ENCODE measurements at places on chromosomes 1 and 21.

DNA sequence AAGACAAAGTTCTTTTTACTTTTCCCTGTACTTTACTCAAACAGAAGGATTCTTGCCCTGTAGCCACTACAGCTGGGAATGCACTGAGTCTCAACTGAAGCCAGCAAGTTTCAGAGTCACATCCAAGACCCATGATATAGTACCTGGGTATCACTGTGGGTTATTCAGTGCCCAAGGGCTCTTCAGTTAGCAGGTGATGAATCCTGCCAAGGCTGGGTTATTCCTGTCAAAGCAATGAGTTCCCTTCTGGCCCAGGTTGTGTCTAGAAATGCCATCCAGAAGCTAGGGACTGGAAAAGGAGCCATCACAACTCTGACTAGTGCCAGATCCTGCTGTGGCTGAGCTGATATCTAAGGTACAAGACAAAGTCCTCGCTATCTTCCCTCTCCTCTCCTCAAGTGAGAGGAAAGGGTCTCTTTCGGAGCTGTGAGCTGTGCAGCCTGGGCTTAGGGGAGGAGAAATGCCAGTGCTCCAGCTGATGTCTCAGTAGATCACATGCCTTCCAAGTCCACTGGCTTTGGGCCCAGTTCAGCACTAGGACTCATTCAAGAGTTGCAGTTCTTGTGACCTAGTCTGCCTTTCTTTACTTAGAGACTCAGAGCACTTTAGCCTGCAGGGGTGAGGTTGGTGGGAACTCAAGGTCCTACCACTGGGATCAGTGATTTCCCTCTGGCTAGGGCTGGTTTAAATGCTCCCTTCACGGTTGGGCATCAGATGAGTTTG is 369.4 kb downstream of the TBX15 start:
- DNase-seq: no peak

DNA sequence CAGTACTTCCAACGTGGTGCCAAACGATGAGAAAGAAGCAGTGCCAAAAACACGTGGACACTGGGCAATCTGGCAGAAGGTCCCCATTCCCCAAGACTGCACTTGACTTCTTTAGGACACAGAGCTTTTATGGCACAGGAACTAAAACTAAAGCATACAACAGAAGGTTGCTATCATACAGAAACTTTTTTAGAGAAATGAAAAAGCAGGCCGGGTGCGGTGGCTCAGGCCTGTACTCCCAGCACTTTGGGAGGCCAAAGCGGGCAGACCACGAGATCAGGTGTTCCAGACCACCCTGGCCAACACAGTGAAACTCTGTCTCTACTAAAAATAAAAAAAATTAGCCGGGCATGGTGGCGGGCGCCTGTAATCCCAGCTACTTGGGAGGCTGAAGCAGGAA is 43.0 kb downstream of the GNB1 start:
- no peak for DNase-seq

- DNase-seq: no peak
These were observed 71.9 kb upstream of the GOLT1A start for GRCh38 chr1:204285436-204286305.

DNA sequence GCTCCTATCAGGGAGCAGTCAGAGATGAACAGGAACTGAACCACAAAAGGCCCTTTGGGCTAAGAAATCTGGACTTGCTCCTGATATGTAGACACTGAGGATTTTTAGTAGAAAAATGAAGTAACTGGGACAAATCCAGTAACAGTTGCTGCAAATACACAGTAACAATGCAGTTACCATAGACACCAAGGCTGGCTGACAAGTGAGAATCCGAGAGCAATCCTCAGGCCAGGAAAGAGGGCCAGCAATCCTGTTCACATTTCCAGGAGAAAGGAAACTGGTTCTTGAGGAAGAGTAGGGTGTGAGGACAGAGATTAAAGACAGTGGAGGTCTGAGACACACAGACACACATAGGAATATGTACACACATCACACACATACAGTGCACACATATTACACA is 9.3 kb upstream of the LORICRIN start:
- no peak for DNase-seq

GRCh38 chr1:209689477-209689876 is 14.3 kb downstream of the G0S2 start:
- no peak for DNase-seq

GRCh38 chr1:7279769-7280168 is 491.3 kb upstream of the VAMP3 start:
- no peak for DNase-seq

DNA sequence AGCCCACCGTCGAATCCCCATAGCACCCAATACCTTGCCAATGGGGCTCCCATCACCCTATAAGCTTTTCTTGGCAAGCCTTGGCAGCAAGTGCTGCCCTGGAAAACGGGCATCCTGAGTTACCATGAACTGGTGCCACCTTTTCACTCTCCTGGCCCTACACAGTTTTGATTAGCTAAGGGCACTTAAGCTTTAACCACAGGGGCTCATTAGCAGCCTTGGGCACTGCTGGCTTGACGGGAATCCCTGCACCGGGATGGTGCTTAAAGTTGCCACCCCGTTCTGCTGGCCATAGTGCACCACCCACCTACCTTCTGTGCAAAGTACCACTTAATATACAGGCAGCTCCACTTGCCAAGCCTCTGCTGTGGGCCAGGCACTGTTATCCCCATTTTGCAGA is 13.7 kb downstream of the PARS2 start:
- no peak for DNase-seq

DNA sequence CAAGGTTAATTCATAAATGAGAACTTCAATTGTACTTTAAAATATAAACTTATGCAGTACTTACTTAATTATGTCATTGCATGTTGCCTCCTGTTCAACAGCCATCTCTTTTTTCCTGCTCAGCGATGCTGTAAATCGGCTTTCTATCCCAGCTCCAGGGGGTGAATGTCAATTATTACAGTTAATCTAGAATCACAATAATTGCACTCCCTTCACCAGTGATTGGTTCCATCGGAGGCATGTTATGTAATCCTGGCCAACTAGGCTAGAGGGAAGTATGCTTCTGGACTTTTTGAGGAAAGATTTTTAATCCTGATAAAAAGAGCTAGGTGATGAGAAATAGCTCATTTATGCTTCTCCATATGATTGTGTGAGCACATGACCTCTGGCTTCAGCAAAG is 53.8 kb upstream of the SGIP1 start:
- no peak for DNase-seq

DNA sequence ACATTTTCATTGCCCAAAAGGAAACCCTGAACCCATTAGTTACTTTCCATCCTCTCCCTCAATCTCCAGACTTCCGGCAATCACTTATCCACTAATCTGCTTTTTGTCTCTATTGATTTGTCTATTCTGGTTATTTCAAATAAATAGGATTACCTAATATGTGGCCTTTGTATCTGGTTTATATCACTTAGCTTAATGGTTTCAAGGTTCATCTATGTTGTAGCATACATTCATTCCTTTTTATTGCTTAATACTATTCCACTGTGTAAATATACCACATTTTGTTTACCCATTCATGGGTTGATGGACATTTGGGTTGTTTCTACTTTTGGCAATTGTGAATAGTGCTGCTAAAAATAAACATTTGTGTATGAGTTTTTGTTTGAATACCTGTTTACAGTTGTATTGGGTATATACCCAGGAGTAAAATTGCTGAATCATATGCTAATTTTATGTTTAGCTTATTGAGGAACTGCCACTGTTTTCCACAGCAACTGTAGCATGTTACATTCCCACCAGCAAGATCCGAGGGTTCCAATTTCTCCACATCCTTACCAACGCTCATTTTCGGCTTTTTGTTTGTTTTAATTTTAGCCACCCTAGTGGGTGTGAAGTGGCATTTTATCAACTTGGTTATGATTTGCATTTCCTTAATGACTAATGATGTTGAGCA is 2.5 kb upstream of the SLC25A44 start:
- no peak for DNase-seq

DNA sequence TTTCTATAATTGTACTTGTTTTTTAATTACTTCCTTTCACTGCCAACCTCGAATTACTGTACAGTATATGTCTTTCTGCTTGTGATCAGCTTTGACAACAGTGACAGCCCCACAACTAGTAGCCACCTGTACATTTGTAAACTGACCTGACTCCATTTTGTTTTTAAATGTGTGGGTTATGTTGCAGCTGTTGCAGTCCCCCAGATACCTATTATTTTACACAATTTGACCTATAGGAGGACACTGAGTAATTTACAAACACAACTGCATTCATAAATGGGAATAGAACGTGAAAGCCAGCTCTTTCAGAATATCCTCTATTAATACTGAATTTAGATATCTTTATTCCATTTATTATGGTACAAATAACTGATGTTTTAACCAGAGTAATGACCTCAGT is 2.5 kb upstream of the VAMP3 start:
- DNase-seq: no peak

GRCh38 chr1:33338048-33338439 is 17.1 kb upstream of the A3GALT2 start:
- no peak for DNase-seq

DNA sequence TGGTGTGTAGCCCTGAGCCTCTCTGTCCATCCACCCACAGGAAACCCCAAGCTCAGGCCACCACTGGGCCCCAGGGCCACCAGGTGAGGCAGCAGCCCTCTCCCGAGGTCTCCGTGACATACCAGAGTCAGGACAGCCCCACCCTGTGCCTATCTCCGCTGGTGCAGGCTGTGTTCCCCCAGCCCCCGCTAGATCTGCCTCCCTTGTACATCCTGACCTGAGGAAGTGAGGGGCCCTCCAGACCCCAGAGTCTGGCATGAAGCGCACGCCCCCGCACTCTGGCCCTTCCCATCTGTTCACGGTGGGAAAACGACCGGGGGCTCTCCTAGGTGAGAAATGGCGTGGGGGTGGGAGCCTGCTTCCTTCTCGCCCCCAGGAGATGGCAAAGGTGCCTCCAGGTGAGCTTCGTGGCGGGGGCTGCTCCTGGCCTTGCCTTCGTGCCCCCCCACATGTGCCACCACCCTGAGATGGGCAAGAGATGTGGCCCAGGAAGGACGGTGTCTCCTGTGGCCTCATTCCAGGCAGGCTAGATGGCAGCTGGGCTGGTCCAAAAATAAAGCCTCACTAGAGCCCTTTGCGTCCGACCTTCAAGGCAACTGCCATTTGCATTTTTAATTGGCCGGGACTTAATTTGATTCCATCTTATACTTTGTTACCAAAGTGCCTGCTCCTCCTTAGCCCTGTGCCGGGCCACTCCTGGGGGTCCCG is 3.1 kb downstream of the GABRD start:
- no peak for DNase-seq

DNA sequence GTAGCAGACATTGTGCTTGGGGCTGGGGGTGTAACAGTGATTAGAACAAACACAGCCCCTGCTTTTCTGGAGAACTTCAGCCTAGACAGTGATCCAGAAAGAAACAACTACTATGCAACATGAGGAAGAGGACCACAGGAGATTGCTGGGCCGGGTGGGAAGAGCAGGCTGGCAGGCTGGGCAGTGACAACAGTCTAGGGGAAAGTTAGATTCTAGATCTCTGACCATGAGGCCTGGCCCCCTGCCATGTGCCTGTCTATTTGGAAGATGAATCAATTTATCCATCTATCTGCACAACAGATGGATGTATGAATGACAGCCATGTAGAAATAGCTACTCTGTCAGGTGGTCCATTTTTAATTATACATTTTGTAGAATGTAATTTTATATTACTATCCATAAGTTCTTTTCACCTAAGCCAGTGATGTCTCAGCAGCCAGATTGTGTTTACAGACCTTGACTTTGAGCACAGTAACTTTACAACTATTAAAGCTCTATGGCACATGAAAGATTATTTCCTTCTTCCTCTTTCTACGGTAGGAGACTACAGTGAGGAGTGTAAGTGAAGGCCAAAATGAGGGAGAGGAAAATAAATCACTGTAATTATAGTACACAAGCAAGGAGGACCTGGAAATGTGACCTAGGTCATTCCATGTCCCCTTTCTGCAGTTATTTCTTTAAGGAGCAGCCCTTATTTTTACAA is 15.5 kb downstream of the CLIC6 start:
- no peak for DNase-seq

DNA sequence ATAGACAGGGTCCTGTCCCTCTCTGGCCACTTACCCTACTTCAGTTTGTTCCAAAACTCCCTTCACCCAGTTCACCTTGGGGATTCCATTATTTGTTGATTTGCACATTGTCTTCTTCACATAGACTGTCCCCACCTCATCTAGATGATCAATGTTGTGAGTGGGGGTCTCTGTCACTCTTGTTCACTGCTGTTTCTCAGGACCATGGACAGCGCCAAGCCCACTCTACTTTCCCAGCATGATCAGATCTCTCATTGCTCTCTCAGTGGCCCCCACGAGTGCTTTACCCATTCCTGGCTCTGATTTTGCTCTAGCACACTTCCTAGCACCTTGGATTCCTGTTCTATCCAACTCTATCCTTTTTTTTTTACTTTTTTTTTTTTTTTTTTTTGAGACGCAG is 45.4 kb upstream of the IGSF21 start:
- DNase-seq: no peak

GRCh38 chr1:44218503-44219300 is 5.4 kb downstream of the DMAP1 start:
- DNase-seq: no peak

DNA sequence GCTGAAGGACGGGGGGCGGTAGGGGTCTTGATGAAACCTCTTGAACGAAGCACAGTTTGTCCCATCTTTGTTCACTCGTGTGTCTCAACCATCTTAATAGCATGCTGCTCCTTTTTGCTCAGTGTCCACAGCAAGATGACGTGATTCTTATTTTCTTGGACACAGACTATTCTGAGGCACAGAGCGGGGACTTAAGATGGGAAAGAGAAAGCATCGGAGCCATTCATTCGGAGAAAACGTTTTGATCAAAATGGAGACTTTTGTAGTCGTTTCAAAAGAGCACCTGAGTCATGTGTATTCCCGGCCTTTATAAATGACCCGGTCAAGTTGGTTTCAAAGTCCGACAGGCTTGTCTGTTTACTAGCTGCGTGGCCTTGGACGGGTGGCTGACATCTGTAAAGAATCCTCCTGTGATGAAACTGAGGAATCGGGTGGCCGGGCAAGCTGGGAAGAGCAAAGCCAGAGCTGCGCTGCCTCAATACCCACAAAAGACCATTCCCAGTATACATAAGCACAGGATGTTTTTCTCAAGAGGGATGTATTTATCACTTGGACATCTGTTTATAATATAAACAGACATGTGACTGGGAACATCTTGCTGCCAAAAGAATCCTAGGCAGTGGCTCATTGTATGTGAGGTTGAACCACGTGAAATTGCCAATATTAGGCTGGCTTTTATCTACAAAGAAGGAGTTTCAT is 18.5 kb downstream of the ETS2 start:
- no peak for DNase-seq

GRCh38 chr1:67956116-67956515 is 94.3 kb downstream of the DIRAS3 start:
- no peak for DNase-seq

DNA sequence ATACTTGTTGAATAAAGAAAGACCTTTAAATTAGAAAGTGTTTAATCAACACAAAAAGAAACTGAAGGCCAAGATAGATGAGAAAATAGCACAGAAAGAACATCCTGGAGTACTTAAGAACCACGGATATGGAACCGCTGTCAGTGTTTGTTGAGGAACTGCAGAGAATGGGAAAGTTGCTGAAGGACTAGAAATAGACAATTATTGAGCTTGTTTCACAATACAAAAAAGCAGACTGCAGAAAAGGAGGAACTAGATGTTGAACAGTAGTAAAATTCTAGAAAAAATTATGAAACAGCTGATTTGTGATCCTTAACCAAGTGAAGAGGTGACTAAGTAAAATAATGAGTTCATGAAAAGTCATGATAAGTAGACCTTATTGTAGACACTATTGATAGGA is 29.7 kb downstream of the MYSM1 start:
- DNase-seq: no peak

- no peak for DNase-seq
These were observed 717 bp downstream of the B4GALT3 start for GRCh38 chr1:161176468-161177111.
